ENCODE measurements at places on chromosomes 2 and 18.

- no peak for DNase-seq
These were observed 78.3 kb downstream of the MBP start for GRCh38 chr18:77054288-77054605.

GRCh38 chr18:47284721-47285395 lies 33.4 kb upstream of the SKOR2 start:
- no peak for DNase-seq

GRCh38 chr2:20914087-20914486 lies 91.2 kb upstream of the LDAH start:
- no peak for DNase-seq

GRCh38 chr2:190723397-190724090 lies 74.7 kb downstream of the NAB1 start:
- DNase-seq: no peak

- DNase-seq: no peak
These were observed 111.3 kb downstream of the EML6 start for GRCh38 chr2:54834721-54835120.

- no peak for DNase-seq
These were observed 195.6 kb downstream of the CLIP4 start for GRCh38 chr2:29310650-29311348.

Measured in adipocyte (in vitro differentiated cells).